ENCODE measurements at places on chromosomes 5 and 9. TPM values are rescaled to one million over a fixed set of nuclear protein-coding genes. Genes with fewer than 3 reads are reported as not detected.

DNA sequence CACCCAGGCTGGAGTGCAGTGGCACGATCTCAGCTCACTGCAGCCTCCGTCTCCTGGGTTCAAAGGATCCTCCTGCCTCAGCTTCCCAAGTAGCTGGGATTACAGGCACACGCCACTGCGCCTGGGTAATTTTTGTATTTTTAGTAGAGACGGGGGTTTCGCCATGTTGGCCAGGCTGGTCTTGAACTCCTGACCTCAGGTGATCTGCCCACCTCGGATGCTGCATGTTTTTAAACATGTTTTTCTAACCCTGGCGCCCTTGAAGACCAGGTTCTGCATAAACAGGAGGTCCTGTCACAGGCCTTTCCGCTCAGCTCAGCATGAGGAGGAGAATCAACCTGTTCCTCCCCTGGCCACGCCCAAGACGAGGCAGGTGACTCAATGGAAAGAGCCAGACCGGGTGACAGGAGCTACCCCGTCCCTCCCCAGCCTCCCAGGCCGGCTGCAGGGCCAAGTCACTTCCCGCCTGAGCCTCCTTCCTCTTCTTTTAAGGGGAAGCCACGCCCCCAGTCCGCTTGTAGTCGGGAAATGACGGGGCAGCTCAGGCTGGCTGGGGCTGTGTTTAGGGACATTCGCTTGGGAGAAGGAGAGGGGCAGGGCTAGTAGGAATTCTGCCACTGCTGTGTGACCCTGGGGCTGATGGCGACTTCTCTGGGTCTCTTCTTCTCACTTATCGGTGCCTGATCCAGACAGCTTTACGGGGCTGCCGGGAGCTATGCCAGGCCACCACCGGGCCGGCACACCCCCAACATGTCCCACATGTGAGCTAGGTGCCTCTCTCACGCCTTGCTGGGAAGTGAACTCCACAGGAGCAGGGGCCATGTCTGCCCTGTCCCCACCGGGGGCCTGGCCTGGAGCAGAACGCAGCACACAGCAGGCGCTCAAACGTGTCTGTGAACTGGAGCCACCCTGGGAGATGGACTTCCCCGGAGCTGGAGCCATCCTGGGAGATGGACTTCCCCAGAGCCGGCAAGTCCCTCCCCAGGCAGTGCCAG lies 6.1 kb downstream of the NOTCH1 start:
- peak; percentile 83 for DNase-seq

DNA sequence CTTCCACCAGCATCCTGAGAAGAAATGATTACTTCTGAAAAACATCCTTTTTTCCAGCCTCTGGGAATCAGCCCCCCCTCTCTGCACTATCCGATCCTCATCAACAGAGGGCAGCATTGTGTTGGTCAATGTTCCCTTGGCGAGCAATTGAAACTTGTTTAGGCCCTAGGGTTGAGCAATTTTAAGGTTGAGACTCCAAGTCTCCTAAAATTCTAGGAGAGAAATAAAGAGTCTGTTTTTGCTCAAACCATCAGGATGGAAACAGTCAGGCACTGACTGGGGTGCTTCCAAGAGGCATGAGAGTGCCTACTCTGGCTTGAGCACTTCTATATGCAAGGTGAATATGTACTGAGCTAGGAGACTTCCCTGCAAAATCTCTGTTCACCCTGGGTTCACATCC lies 12.4 kb upstream of the CYFIP2 start:
- DNase-seq, result peak; percentile 47

DNA sequence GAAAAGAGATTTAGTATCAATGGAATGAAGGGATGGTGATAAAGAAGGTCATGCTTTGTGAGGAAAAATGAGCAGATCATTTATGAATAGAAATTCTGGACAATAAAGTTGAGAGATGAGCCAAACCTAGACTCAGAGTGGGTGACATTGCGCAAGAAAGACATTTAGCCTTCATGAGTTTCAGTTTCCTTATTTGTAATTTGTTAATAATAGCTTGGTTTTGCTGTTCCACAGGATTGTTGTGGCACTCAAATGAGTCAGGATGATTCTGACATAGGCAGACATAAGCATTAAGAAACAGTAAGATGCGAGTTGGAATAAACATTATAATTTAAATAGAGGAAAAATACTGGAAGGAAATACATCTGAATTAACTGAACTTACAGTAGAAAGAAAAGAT lies 34.8 kb downstream of the ITGA2 start:
- no peak for DNase-seq

GRCh38 chr5:171524466-171524865 lies 105.0 kb downstream of the FGF18 start:
- peak; percentile 73 for DNase-seq

GRCh38 chr5:116423141-116423540 lies 151.5 kb downstream of the SEMA6A start:
- no peak for DNase-seq

- DNase-seq, result no peak
Observed at GRCh38 chr9:85262333-85262732, 479.4 kb downstream of the AGTPBP1 start.

DNA sequence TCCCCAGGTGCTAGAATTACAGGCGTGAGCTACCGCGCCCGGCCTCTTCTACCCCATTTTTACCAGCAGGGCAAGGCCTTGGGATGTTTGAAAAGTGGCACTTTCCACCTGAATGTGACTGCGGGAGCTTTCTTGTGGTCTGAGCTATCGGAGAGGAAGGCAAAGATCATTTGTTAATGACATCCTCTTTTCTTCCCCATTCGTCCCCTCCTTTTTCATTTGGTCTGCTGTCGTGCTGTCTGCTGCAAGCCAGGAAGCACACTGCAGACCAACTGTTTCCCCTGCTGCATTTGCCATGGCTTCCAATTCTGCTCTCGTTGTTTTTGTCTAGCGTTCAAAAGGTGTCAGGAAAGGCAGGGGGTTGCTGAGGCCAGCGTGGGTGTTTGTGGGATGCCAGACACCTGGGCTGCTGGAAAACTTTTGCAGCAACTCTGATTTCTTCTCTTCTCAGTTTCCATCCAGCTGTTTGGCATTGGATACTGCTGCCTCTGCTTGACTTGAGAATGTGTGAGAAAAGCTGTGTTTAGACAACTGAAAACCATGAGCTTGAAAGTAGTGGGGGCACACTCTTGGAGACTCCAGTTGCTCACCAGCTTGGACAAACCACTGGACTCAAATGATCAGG lies 196.4 kb upstream of the MSX2 start:
- no peak for DNase-seq

PAX5 gene
- not detected for polyA plus RNA-seq

FIBCD1 gene
- not detected for polyA plus RNA-seq

RNF14 gene
- polyA plus RNA-seq, result 14.4 TPM

FAM200C gene
- polyA plus RNA-seq, result 1.4 TPM

Measured in stomach (tissue), 19 donors.